ENCODE measurements at places on chromosomes 7 and 10.

GRCh38 chr10:5089865-5090264, 4.3 kb upstream of the AKR1C3 start:
- DNase-seq: no peak

DNA sequence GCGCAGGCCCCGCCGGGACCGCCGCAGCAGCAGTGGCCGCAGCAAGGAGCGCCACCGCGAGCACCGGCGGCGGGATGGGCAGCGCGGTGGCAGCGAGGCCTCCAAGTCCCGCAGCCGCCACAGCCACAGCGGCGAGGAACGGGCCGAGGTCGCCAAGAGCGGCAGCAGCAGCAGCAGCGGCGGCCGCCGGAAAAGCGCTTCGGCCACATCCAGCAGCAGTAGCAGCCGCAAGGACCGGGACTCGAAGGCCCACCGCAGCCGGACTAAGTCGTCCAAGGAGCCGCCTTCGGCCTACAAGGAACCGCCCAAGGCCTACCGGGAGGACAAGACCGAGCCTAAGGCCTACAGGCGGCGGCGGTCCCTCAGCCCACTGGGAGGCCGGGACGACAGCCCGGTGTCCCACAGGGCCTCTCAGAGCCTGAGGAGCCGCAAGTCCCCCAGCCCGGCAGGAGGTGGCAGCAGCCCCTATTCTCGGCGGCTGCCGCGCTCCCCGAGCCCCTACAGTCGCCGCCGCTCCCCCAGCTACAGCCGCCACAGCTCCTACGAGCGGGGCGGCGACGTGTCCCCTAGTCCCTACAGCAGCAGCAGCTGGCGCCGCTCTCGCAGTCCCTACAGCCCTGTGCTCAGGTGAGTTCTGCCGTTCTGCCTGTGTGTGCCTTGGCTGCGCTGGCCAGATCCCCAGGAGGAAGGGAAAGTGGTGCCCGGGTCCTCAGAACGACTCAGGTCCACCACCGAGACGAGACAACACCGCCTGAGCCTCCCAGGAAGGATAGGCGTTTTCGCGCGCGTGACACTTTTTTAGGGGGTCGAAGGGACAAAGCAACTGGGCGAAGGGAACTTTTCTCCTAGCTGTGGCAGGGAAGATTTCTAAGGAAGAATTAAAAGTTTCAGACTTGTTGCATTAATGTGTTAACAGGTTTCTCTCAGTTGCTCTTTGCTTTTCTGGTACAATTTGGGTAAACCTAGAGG, 1.5 kb downstream of the CDK13 start:
- DNase-seq: peak; percentile 51

GRCh38 chr7:99493823-99494222, 6.3 kb downstream of the ZNF394 start:
- no peak for DNase-seq

DNA sequence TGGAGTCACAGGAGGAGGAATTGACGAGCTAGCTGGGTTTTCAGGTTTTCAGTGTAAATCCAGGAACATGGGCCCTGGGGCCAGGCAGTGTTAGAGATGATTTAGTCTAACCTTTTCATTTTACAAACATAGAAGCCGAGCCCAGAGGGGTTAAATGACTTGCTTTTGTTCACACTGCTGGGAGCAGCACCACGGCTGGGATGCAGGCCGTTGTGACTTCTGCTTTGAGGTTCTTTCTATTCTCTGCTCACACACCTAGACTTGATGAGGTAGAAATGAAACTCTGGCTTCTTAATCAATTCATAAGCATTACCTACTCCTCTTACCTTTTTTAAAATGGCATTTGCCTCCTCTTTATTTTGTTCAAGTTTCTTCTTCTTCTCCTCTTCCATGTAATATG, 36.4 kb downstream of the CREB5 start:
- no peak for DNase-seq

DNA sequence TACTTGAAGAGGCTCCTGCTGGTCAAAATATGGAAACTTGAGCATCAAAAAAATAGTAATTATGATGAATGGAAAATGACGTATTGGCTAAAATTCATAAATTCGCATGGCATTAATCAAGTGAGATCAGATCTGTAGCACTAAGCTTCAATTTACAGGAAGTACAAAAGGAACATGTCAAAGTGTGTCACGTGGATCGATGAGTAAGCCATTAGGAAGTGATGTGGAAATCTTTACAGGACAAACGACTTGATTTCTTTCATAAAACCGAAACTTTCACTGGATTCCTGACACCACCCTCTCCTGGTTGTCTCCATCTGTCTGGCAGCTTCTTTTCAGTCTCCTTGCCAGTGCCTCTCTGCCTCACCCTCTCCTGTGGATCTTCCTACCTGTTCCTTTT, 25.8 kb downstream of the AKR1C8 start:
- no peak for DNase-seq

GRCh38 chr7:122301858-122302760, 2.4 kb downstream of the FEZF1 start:
- no peak for DNase-seq

GRCh38 chr10:124674768-124675222, 69.4 kb downstream of the FAM53B start:
- DNase-seq: no peak

DNA sequence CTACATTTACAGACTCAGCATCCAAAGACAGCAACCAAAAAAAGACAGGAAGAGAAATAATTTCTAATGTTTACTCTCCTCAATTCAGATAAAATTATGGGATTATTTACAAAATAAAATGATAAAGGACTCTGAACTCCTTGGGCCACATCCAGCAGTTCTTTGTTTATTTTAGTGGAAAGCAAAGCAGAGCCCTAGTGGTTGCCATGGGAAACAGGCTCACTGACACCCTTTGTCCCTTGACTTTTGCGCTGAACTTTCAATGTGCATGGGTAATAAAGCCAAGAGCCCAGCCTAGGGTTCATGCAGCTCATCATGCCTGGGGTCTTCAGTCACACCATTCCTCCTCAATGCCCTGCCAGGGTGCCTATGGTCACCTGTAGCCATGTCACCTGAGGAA, 442.6 kb upstream of the IGFBP3 start:
- no peak for DNase-seq

DNA sequence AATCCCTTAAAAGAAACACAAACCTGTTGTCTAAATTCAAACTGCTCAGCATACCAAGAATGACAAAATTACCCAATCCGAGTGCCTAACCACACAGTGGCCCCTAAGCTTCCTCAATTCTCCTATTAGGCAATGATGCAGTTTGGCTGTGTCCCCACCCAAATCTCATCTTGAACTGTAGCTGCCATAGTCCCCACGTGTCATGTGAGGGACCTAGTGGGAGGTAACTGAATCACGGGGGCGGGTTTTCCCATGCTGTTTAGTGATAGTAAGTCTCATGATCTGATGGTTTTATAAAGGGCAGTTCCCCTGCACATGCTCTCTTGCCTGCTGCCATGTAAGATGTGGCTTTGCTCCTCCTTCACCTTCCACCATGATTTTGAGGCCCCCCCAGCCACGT, 21.9 kb downstream of the PSAP start:
- no peak for DNase-seq

DNA sequence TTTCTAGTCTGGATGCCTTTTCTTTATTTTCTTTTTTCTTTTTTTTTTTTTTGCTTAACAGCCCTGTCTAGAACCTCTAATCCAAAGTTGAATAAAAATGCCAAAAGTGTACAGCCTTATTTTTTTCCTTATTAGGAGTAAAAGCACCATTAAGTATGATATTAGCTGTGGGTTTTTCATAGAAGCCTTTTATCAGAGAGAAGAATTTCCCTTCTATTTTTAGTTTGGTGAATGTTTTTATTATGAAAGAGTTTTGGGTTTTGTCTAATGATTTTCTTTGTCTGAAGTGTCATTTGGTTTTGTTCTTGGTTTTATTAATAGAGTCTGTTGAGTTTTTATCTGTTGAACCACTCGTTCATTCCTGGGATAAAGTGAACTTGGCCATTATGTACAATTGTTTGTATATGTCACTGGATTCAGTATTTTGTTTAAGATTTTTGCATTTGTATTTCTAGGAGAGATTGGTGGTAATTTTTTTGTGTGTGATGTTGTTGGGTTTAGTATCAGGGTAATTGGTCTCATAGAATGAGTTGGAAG, 49.5 kb downstream of the PALS2 start:
- DNase-seq: no peak

GRCh38 chr10:75402486-75403143, 1.1 kb upstream of the ZNF503 start:
- no peak for DNase-seq

DNA sequence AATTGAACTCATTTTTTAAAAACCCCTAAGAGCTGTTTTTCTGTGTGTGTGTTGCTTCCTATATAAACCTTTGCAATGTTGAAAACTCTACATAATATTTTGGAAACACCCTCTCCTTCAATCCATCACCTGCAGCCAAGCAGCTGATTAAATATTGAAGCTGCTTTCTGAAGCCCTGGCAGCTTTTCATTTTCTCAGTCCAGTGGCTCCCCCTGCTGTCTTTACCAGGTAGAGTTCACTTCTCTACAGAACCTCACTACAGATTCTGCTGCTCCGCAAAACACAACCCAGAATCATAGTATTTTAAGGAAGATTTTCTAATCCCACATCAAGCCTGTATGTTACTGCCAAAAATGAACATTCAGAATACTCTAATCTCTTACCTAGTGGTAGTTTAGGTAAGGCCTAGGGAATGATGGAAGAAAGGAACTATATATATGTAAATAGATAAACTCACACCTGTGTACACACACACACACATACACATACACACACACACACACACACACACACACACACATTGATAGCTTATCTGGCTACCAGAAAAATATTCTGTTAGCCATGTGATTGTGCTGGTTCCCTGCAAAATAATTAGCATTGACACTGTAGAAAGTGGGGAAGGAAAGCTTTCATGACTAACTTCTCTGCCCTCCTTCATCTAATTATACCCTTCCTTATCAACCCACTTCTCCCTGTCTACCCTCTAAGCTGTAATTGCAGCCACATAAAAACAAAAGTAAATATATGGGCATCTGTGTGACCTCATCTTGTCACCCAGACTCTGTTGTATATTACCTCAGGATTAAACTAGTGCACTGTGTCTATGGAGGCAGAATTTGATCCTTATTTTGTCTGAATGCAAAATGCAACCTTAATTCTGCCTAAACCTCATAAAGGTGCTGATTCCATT, 229.5 kb upstream of the FZD1 start:
- DNase-seq: no peak

GRCh38 chr10:91607646-91608403, 25.0 kb downstream of the PPP1R3C start:
- DNase-seq: no peak

DNA sequence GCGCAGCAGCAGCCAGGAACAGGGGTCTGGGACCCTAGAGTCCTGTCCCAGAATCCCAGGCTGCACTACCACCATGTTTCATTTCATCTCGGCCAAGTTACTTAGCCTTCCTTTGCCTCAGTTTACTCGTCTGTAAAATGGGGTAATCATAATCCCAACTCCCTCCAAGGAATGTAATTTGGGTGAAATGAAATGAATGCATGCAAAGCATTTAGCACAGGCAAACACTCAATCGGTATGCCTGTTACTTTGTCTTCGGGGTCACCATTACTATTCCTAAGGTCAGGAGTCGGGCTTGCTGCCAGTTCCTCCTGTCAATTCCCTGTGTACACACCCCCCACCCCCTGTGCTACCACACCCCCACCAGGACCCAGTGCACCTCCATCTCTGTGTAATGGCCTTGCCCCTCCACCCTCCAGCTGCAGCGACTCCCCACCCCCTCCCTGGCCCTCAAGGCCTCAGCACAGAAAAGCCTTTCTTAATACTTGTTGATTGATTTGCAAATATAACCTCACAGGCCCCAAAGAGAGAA, 1.7 kb downstream of the TNS3 start:
- DNase-seq: no peak

DNA sequence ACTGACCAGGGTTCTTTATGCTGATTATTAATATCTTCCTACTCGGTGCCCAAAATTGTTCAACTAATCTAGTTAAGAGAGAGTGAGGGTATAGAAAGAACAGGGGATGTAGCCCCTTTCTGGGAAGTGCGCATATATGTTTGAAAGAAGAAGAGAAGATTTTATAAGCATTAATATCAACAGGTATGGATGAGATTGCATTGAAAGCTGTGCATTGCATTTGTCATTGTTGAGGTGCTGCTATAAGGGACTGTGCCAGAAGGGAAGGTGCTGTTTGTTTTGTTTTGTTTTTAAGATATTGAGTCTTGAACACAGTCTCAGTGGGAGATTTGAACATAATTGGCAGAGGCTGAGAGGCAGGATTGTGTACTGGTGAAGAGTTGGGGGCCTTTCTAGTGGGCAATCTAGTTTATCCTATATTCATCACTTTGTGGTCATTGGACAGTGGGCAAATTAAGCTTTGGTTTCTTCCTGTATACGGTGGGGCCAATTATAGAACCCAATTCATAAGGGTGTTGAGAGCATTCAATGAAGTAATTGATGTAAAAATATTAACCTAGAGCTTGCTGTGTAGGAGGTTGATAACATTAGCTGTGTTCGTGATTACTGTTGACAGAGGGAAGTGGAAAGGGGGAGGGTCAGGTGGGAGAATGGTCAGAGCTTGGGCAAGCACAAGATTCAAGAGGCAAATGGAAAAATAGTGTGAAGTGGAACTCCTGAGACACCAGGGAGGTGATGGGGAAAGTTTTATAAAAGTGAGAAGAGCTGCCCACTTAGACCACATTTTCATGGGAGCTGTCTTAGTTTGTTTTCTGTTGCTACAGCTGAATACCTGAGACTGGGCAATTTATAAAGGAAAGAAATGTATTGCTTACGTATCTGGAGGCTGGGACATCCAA, 19.9 kb upstream of the PCGF5 start:
- no peak for DNase-seq

DNA sequence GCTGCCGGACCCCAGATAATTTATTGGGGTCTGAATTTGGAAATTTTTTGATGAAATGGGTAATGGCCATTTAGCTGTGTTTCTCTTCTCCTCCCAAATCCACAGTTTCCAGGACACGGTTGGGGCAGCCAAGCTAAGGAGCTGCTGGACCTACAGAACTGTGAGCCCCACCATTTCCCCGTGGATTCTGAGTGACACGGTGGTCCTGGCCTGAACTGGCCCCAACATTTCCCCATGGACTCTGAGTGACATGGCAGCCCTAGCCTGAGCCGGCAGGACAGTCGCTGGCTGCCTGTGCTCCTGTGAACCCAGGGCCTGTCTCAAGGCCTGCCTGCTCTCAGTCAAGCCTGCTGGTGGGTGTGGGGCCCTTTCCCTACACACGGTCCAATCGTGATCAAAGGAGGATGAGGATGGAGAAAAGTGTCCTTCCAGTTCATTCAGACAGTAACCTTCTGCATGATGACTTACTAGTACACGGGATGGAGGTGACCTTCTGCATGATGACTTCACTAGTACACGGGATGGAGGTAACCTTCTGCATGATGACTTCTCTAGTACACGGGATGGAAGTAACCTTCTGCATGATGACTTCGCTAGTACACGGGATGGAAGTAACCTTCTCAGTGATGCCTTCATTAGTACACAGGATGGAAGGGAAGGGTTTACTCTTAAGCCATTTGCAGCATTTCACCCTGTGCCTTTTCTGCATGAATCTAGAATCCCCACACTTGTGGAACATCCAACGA, 359.9 kb downstream of the GLRX3 start:
- no peak for DNase-seq

- no peak for DNase-seq
Measured at GRCh38 chr10:7098160-7098762, 312.6 kb downstream of the SFMBT2 start.

GRCh38 chr7:25221009-25221408, 7.3 kb downstream of the NPVF start:
- no peak for DNase-seq
